ENCODE measurements at places on chromosomes 3 and 15.

DNA sequence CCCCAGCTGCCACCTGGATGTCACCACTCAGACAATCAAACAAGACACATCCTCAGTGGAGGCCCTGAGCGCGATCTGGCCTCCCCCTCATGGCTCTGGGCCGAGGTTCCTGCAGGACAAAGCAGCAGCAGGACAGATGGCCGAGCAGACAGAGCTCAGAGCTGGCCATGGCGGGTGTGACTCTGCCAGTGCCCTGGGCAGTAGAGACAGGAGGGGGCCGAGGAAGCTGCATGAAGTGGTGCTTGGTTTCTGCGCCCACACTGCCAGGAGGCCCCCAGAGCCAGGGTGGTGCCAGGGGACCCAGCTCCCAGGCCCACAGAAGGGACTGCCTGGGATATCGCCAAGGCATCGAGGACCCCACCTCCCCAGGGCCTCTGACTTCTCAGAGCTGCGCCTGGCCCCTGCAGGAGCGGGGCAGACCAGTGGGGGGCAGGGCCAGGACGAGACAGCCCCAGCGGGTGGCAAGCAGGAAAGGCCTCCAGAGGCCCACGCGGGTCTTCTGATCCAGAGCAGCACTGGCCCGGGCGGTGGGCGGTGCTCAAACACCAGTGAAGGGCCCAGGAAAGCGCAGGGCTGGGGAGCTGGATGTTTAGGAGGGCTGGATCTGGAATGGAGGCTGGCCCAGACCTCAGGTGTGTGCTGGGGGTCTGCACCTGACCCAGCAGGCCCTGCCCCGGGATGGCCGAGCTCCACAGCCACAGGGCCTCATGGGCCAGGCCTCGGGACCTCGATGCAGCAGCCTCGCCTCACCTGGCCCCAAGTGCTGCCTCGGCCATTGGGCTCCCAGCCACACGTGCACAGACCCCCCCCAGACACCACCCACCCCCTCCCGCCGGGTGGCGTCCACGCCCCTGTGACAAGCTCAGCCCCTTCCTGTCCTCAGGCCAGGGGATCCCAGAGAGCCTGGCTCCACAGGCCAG, 76.0 kb downstream of the GOLGA8G start:
- DNase-seq, result no peak

GRCh38 chr3:487614-488013, 291.1 kb downstream of the CHL1 start:
- DNase-seq, result peak; percentile 1

DNA sequence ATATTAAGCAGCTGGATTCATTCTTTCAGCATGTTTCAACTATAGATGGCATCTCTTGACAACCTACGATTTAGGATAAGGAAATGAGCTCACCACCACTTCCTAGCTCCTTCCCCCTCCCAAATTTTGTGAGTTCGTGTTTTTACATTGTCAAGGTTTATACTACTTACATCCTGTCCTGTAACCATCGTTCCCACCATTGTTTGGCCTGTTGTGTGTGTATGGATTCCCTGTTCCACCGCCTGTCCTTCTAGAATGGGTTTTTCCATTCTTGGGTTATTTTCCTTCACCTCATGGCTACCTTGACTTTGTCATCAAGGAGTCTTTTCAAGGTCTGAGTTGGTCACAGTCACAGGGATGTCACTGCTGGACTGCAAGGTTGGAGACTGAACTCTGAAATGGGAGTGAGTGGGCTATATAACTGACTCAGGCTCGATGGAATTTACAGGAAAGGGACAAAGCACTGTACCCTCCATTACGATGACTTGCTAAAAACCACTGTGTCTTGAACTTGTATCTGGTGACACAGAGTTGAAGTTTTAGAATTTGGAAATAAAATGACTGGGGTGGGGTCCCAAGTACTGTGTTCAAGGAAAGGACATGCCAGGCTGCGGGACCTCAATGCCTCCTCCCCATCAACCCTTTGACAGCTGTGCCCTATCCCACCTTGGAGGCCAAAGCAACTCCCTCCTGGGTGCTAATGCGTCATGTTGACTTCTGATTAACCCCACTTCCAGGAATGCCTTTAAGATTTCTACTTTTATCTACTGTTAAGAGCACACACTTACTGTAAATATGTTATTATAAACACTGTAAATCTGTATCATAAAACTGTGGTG, 66.8 kb upstream of the BLM start:
- peak; percentile 52 for DNase-seq

GRCh38 chr3:45479621-45480035, 91.3 kb downstream of the LARS2 start:
- peak; percentile 33 for DNase-seq

GRCh38 chr3:50122071-50122470, 33.1 kb upstream of the SEMA3F start:
- peak; percentile 40 for DNase-seq

DNA sequence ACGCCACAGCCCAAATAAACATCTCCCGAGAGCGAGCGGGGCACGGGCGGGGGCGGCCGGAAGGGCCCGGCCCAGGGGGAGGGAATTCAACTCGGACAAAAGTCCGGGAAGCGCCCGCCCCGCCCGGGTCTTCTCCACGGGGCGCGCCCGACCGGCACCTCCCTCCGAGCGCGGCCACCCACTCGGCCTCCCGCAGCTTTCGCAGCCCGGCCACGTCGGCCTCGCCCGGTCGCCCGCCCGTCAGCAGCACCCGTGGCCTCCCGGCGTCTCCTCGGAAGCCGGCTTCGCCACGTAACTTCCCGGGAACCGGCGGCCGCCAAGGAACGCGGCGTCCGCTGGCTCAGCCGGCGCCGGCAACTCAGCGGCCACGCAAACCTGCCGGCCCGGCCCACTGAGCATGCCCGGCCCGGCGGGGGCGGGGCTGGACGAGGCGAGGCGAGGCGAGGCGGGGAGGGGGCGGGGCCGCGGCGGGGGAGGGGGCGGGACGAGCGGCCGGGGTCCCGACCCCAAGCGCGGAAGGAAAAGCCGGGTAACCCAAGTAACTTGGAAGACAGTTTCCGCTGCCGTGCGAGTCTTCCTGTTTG, at the start of gene TJP1:
Gene TJP1, minus strand, starts transcription at position 369 of the 584 bp plus-strand sequence. CDS start 440 bp downstream, outside the sequence.
- DNase-seq, result peak; percentile 76

DNA sequence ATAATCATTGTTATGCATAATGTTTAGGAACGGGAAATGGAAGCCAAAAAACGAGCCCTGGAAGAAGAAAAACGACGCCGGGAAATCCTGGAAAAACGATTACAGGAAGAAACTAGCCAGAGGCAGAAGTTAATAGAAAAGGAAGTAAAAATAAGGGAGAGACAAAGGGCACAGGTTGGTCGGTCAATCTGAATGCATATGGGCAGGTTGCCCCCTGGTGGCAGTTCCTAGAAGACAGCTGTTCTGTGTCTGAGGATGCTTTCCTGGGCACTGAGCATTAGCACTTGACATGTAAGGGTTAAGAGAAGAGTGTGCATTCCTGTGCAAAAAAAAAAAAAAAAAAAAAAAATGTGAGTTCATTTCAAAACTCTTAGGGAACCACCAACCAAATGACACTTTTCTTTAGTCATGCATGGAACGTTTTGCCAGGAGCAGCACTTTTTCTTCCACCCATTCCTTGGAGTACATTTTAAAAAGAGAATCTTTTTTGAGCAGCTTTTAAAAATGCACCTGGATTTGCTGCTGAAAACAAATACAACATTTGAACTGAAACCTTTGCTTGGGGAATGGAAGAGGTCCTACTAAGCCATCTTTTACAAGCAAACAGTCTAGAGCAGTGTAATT, 11.1 kb upstream of the ABHD10 start:
- DNase-seq, result peak; percentile 85

GRCh38 chr15:68199340-68199739, 5.8 kb downstream of the CALML4 start:
- no peak for DNase-seq

- no peak for DNase-seq
Observed at GRCh38 chr3:65268426-65268825, 580.6 kb upstream of the ADAMTS9 start.

DNA sequence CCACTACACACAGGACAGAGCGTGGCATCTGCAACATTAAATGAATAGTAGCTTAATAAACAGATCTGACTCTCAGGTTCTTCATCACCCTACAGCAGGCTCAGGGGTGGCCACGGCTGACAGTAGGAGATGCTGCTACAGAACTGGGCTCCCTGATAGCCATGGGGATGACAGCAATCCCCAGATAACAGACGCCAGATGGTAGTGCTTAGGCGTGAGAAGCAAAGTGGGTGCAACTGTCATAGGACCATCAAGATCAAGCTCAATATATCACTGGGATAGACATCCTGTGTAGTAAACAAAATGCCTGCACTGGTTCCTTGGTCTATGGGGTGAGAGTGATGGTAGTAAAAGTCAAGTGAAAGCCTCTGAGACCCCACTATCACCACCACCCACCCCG, 2.6 kb upstream of the TPRA1 start:
- DNase-seq, result no peak

- peak; percentile 2 for DNase-seq
Observed at GRCh38 chr3:159560214-159560979, 428.2 kb upstream of the IL12A start.

GRCh38 chr15:81254277-81254915, 57.7 kb downstream of the IL16 start:
- peak; percentile 47 for DNase-seq

GRCh38 chr3:78506061-78506460, 1261.7 kb downstream of the ROBO1 start:
- DNase-seq, result no peak

- DNase-seq, result peak; percentile 79
Observed at GRCh38 chr3:129112308-129113052, 9.1 kb downstream of the RAB43 start.

- DNase-seq, result no peak
Observed at GRCh38 chr3:71718072-71718471, 7.1 kb downstream of the EIF4E3 start.

DNA sequence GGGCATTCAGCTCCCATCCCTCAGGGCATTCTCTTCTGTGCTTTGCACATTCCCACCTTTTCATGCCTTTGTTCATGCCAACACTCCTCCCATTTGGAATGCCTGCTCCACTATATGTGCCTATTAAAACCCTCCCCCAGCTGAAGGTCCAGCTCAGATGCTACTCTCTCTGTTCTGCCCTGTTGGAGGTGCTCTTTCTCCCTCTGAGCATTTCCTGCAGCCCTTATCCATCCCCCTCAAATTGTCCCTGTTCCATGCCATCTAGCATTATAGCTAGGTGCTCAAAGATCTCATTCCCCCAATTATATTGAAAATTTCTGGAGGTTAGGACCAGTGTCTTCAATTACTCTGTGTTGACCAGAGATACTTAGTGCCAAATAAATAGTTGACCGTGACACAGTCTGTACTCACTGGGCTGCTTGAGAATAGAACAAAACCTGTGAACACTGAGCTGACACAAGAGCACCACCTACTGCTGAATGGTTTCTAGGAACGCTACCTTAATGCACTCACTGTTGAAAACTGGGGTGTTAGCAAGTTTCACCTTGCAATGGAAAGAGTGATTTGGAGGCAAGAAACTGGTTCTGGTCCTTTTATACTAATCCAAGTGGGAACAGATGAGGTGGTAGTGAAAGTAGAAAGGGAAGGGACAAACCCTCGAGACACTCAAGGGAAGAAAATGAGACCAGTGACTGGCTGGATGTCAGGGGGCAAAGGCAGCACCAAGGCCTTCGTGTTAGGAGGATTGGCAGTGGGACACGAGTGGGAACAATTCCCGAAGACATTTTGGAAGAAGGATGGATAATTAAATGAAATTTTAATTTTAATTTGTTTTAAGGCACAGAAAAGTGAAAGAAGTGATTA, 289.8 kb upstream of the ROPN1 start:
- peak; percentile 70 for DNase-seq

GRCh38 chr3:64985072-64985471, 297.3 kb upstream of the ADAMTS9 start:
- no peak for DNase-seq

- DNase-seq, result no peak
Observed at GRCh38 chr15:75163150-75163564, 38.5 kb upstream of the C15orf39 start.

- DNase-seq, result peak; percentile 95
Observed at GRCh38 chr3:99108508-99108907, 207.0 kb upstream of the DCBLD2 start.

DNA sequence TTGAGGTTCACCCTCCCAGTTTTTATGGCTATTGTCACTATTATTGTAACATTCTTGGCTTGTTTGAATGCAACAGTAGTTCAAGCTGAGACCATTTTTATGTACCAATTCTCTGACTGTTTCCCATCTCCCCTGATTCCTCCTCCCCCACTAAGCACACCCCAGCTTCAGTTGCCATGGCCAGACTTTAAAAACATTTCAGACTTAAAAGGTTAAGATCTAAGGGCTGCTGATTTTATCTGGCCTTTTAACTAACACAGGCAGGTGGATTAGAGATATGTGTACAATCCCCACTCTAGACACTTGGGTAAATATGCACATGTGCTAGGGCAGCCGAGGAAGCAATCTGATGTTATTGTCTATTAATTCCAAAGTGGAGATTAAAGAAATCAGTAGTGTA, 386.3 kb upstream of the NR2F2 start:
- no peak for DNase-seq

GRCh38 chr3:155970398-155970797, 99.9 kb downstream of the GMPS start:
- no peak for DNase-seq

DNA sequence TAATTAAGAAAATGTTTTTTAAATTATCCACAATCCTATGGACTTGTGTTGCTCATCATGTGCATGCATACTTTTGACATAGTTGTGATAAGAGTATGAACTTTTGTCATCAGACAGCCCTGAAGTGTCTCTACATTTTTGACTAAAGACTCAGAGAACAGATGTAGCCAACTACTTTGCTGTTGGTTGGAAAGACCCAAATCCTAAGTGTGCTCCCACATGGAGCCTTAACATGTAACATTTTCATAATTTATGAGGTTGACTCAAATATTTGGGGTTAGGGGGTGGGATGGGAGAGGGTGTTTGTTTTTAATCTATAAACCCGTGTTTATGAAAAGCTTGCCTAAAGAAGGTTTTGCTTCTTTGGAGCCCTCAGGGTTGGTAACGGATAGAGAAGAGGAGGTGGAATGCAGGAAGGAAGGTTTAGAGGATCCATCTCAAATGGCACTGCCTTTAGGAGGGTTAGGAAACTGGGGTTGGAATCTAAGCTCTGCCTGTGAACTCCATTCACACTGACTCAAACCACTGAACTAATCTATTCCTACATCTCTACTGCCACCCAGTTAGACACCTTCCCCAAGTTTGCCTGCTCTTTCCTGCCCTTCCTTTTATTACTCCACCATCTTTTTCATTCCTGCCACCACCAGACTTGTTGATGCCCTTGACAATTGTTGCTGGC, 3.7 kb downstream of the BOC start:
- peak; percentile 63 for DNase-seq

- DNase-seq, result peak; percentile 57
Observed at GRCh38 chr15:73081321-73081958, 29.2 kb downstream of the NEO1 start.

DNA sequence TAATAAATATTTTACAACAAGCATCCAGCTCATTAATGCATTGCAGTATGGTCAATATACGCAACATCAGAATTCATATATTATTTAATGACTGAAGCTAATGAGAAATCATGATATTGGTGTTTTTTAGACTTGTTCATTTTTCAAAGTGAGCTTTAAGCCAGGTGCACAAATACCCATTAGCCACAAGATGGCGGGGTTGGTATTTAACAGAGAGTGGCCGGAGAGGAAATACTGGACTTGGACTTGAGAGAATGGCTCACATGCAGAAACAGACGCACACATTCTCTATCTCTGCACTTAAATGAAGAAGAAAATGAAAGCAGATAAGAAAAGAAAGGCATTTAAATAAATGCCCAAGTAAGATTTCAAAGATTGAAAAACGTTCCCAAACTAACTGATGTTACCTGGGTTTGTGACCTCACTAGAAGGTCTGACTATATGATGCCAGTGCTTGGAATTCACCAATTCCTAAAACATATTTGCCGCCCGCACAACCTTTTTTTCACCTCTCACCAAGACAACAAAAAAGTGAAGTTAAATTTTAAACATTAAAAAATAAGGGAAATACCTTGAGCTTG, 21.2 kb upstream of the CRBN start:
- peak; percentile 67 for DNase-seq
